ENCODE measurements at places on chromosomes 12 and 14.

GRCh38 chr12:132204063-132204792 lies 60.0 kb downstream of the NOC4L start:
- DNase-seq, result no peak

GRCh38 chr12:119372540-119372939 lies 38.0 kb downstream of the CCDC60 start:
- no peak for DNase-seq

DNA sequence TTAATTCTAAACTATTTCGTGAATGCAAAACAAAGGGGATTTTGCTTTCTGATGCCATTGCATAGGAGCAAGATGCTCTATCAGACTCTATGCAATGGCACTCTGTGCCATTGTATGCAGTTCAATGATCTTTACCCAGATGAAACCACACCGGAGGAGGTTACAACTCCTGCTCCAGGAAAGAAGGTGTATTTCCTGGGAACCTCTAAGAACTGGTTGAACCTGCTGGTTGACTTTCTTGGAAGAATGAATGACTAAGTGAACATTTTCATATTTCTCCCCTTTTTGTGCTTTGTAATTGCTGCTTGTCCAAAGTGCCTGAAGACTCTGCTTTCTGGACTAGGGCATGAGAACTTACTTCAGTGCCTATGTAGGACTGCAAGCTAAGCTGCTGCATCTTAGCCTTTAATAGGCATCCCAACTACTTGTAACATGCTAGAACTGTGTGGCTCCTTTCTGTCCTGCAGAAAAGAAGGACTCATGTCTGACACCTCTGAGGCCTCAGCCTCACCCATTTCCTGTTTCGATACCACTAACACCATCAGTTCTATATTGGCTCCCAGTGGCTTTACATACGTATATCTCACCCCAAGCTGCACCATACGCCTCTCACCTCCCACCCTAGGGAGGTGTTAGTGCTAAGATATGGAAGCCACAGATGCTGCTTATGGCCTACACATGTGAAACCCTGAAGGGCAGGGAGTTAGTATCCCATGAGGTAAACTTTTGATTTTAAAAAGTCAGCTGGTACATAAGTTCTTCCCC lies 193.5 kb upstream of the CNOT2 start:
- no peak for DNase-seq

- no peak for DNase-seq
Measured at GRCh38 chr12:63814146-63814772, 30.2 kb upstream of the SRGAP1 start.

GRCh38 chr14:70919774-70920173 lies 12.5 kb downstream of the PCNX1 start:
- DNase-seq, result peak; percentile 48

DNA sequence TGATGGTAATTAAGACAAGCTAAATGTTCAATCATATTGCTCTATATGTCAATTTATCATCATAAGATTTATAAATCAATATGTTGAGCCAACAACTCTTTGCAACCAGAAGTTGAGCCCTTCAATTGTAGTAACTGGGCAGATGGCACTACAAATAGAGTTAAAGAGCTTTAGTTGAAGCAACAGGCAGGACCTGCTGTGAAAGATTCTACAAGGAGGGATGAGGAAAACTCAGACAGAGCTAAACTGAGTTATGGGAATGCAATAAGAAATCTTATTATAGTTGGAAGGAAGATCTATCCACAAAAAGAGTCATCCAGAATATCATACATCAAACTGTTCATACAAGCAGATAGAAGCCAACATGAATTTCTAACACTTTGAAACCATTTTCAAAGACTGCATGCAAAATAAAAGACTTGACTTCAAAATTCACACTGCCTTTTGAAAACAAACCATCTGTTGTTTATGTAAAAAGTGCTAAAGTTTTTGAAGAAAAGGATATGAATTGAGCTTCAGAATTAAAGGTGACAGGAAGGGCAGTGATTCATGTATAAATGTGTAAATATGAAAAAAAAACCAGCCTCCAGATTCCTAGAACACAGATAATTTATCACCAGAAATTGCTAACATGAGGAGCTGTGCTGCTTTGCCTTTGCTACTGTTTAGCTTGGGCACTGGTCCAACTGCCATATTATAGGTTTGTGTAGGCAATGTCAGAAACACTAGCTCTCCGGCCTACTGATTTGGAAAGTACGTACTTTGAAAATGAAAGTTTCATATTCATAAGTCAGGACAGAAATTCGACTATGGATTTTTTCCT lies 133.2 kb downstream of the SLC35F4 start:
- no peak for DNase-seq

DNA sequence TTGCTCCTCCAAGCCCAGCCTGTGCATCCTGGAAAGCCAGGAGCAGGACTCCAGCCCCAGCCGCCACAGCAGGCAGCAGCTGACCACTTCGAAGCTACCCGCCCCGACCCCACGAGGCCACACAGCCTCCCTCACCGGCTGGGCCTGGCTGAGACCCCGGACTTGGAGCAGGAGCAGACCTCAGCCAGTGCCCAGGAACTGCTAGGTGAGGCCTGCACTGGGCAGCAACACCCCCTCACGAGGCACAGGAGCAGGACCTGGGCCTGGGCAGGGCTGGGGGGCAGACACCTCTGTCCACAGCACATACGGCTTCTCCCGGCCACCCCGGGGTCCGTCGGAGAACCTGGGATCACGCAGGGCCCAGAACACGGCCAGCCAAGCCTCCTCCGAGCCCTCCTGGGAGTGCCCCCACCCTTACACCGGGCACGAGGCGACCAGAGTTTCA lies 137.4 kb upstream of the C14orf180 start:
- no peak for DNase-seq

DNA sequence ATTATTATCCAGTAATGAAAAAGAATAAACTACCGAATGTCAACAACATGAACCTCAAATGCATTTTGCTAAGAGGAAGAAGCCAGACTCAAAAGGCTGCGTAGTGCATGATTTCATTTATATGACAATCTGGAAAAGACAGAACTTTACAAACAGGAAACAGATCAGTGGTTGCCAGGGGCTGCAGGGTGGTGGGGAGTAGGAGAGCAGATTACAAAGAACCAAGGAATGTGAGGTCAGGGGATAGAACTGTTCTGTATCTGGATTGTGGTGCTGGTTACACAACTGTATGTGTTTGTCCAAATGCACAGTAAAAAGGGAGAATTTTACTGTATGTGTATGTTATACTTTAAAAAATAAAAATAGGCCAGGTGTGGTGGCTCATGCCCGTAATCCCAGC lies 89.7 kb upstream of the MYL2 start:
- DNase-seq, result no peak

DNA sequence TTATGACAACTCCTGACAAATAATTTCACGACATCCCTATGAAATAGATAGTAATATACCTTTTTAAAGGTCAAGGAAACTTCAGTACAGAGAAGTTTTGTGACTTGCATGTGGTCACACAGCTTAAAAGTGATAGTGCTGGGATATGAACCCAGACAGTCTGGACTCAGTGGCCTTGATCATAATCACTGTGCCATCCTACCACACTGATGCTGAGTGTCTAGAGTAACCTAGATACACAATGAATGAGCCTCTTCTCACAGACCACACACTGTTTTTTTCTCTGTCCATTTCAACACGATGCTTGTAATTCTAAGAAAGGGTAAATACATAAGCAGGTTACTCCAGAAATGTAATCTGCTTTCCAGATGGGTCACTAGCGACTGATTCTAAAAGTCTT lies 88.2 kb downstream of the SYNE2 start:
- DNase-seq, result no peak

GRCh38 chr14:105055736-105056302 lies 9.4 kb downstream of the GPR132 start:
- DNase-seq, result no peak

DNA sequence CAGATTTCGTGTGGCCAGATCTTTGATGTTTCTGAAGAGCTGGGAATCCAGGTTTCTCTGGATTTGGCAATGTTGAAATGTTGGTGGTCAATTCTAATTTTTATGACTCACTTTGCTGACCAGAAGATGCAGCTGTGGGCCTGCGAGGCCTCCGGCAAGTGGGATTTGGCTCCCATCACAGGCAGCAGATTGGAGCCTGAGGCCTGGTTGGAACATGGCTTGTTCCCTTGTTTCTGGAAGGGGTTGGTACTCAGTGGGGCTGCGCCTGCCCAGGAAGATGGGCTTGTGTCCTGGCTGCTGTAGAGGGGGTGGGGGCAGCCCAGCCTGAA lies 23.1 kb downstream of the FBRSL1 start:
- no peak for DNase-seq

- no peak for DNase-seq
Measured at GRCh38 chr12:112243255-112244110, 118.1 kb downstream of the TRAFD1 start.

DNA sequence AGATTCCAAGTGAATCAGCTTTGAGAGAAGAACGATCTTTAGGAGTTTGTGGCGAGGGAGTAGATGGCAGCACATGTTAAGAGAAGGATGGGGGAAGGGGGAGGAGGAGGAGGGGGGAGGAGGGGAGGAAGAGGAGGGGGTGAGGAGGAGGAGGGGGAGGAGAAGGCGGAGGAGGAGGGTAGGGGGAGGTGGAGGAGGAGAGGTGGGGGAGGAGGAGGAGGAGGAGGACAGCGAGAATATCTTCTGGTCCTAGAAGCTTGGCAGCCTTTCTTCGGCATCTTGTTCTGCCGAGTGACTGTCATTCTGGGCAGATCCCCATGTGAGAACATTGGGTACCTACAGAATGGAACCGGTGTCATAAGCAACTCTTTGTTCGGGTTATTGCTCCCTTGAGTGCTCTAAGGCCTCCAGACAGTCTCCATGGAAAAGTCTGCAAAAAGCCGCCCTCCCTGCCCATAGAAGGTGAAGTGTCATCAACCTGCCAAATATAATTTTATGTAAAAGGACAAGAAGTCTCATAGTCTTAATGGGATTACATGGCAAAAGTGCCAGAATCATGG lies 6.9 kb downstream of the RFC5 start:
- DNase-seq, result no peak

DNA sequence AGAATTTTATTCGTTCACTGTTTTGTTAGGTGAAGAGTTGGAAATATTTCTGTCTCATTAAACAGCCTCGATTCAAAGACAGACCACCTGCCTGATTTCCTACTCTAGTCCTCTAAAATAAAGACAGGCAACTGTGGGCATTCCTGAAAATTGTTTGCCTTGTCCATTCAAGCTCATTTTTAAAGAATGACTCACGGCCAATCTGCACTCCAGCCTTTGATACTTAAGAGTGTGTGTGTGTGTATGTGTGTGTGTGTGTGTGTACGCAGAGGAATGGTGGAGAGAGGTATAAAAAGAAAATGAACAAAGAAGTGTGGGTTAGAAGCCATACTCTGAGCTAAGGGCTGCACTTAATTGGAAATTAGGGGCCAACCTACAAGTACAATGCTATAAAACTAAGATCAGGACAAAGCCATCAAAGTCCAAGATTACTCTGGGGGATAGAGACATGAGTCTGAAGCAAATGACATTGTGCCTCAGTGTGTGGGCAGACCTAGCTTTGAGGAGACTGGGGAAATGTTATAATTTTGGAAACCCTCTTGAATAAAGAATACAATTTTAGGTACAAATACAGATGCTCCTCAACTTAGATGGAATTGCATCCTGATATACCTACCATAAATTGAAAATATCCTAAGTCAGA lies 45.6 kb upstream of the SOCS2 start:
- DNase-seq, result no peak

DNA sequence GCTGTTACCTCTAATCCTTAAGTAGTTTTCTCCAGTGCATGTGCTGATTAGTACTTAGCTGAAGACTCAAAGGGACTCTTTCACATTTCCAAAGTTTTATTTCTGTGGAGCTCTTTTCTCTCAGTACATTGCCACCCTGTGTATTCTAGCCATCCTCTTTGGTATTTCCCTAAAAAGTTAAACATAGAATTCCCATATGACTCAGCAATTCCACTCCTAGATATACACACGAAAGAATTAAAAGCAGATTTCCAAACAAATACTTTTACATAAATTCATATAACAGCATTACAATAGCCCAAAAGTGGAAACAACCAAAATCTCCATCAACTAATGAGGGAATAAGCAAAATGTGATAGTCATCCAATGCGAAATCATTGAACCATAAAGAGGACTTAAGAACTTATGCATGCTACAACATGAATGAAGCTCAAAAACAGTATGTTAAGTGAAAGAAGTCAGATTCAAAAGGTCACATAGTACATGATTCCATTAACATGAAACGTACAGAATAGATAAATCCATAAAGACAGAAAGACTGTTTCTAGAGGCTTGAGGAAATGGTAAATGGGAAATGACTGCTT lies 9.0 kb upstream of the NOVA1 start:
- DNase-seq, result no peak

GRCh38 chr14:35576856-35577255 lies 42.9 kb downstream of the INSM2 start:
- DNase-seq, result no peak

DNA sequence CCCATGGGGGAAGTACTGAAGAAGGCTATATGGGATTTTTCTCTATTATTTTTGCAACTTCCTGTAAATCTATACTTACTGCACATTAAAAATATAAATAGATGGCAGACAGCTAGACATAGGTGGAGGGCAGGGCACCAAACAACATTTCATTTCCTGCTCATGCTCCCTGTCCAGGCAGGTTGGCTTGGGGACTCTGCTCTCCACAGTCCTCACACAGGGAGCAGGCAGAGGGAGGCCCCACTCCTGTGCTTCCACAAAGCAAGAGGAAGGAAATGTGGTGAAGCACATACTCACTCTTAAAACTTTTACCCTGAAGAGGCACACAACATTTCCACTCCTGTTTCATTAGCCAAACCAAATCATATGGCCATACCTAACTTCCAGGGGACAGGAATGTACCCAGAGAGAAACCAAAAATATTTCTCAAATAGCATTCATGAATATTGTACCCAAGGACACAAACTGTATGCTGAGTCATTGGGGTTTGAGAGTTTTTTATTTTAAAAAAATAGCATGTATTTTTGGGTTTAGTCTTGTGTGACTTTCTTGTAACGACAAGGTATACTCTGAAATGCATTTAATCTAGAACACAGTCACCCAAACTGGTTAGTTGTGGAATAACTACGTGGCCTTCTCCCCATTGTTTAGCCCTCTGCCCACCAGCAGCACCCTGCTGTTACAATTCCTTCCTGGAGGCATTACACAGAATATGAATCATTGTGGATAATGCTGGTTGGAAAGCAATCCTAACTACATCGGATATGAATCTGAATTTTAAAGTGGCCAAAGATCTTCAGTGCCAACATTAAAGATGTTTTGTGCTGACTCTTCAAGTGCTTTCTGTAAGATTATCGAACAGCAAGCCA lies 40.9 kb downstream of the RTN1 start:
- no peak for DNase-seq

GRCh38 chr14:91585856-91586255 lies 75.7 kb upstream of the PPP4R3A start:
- DNase-seq, result no peak

DNA sequence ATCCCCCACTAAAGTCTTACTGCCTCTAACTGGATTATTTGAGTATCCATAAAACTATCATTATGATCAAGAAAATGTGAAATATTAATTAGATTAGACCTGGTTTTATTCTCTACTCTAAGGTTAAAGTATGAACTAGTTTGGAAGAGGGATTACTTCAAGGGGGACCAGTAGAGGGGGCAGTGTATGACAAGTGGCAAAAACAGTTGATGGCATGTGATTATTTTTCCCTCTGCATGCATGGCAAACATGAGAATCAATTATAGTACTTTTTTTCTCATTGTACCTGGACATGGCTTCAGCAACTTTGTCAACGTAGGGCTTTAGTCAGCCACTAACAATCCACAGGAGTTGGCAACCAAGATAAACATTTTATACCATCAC lies 145.0 kb upstream of the SLC38A2 start:
- no peak for DNase-seq

Measured in activated naive CD4-positive, alpha-beta T cell treated with anti-CD3 and anti-CD28 coated beads for 36 hours (primary cell).